ENCODE measurements at places on chromosomes 6 and 20. TPM values are rescaled to one million over a fixed set of nuclear protein-coding genes. Genes with fewer than 3 reads are reported as not detected.

The ARFGEF3 gene
- 9.6 TPM for total RNA-seq

The TFAP2D gene
- total RNA-seq = not detected

The RFX6 gene
- total RNA-seq = not detected

The IP6K3 gene
- 0.95 TPM for total RNA-seq

The CST5 gene
- total RNA-seq = not detected

The FERMT1 gene
- 11.1 TPM for total RNA-seq

The SDHAF4 gene
- total RNA-seq = 18.6 TPM

The COL11A2 gene
- 1.3 TPM for total RNA-seq

The CDKAL1 gene
- total RNA-seq = 44.1 TPM

The CNBD2 gene
- 1.9 TPM for total RNA-seq

The GFOD1 gene
- 13.7 TPM for total RNA-seq

The MUC22 gene
- total RNA-seq = not detected

The POPDC3 gene
- 2.5 TPM for total RNA-seq

The SS18L1 gene
- 18.0 TPM for total RNA-seq

The LY6G6F gene
- not detected for total RNA-seq

The MLIP gene
- 4.4 TPM for total RNA-seq

Measured in urinary bladder (tissue), 4 donors.